DMS79 treated with DMSO at 0.1 percent for 48 hours (cell line): ENCODE measurements at places on chromosomes 13 and 19.

DNA sequence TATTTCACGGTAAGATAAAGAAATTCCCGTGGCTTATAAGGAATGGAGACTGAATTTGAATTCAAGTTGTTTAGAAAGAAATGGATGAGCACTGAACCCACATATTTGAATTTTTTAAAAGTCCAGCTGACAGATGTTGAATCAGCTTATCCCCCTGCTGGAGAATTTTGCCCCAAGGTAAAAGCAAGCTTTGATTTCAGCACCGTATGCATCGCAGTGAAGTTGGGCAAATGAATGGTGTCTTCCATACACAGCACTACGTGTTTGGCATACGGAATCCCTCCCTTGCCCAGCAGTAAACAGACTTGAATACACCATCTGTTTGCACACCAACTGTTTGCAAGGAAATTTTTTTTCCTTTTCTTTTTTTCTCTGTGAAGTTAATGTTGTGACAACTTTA, 77.5 kb upstream of the PEG3 start:
- DNase-seq = no peak

DNA sequence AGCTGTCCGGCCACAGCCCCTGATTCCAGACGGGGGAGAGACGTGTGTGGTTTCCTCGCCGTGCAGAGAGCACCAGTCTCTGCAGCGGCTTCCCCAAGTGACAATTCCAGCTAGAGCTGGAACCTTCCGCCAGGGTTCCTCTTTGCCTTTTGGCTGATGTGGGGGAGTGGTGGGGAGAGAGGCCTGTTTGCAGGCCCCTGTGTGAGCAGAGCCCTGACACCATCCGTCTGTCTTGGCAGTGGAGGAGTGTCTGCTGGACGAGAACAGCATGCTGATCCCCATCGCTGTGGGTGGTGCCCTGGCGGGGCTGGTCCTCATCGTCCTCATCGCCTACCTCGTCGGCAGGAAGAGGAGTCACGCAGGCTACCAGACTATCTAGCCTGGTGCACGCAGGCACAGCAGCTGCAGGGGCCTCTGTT, 25.0 kb downstream of the LAMP1 start:
- no peak for DNase-seq

GRCh38 chr19:38736413-38737280, 7.6 kb downstream of the CAPN12 start:
- DNase-seq = peak; percentile 20

DNA sequence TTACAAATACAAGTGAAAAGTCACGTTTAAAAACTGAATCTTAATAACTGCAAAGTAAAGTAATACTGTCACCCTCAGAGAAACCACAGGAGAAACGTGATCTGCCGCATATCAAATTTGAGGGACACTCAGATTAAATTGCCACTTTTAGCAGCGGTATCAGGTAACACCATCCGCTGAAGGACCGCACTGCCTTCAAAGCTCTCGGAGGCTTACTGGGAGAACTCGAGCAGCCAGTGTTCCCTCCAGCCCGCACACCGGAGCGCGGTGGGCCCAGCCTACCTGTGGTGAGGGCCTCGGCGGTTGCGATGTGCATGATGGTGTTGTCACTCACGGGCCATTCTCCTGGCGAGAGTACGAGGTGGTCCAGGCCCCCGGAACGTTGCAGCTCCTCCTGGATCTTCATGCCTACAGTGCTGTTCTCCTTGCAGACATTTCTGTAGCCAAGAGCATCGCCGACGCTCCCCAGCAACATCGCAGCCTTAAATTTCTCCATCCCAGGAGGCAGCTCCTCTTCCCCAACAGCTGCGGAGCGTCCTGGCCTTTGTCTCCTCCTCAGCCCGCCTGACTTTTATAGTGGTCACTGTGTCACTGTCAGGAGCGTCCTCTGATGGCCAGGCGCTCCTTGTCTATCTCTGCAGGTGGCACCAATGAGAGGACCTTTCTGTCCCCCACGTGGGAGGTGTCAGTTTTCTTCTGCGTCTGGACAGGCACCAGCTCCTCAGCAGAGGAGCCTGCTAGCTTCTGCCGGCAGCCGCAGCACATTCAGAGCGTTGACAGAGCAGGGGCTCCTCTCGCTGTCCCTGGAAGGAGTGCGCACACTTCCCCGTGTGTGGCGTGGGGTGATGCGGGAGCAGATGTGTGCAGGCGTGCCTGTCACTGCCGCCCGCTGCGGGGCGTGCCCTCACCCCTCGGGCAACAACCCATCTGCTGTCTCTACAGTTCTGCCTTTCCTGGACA, at the start of gene ADPRHL1:
Gene ADPRHL1 (minus strand): TSS at position 547 of the 960 bp plus-strand sequence. CDS start 51 bp downstream, at position 496.
- peak; percentile 81 for DNase-seq

- no peak for DNase-seq
These were observed 10.9 kb upstream of the SHD start for GRCh38 chr19:4267901-4268815.

DNA sequence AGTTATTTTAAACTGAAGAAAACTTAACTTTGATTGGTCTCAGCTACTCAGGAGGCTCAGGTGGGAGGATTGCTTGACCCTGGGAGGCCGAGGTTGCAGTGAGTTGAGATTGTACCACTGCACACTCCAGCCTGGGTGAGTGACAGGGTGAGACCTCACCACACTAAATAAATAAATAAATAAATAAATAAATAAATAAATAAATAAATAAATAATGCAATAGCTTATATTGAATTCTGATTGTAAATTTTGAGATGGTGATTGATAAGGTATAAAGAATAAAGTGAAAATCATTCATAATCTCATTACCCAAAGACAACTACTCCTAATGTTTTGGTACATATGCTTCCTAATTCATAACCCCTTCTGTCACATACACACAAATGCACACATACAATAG, 58.1 kb downstream of the TUBA3C start:
- no peak for DNase-seq

DNA sequence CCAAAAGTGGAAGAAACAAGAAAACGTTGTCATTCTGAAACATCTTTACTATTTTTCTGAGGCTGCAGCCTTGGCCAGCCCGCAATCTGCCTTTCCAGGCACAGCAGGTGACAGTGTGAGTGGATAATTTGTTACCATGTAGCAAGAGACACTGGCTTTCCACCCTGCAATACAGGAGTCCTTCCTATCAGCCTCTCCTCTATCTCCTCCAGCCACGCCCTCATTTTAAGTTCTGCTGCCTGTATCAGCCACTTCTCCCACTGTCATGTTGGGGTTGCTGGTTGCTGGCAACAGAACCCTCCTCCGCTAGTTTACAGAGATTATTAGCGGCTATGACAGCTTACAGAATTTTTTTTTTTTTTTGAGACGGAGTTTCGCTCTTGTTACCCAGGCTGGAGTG, 7.7 kb upstream of the LGALS7 start:
- no peak for DNase-seq

DNA sequence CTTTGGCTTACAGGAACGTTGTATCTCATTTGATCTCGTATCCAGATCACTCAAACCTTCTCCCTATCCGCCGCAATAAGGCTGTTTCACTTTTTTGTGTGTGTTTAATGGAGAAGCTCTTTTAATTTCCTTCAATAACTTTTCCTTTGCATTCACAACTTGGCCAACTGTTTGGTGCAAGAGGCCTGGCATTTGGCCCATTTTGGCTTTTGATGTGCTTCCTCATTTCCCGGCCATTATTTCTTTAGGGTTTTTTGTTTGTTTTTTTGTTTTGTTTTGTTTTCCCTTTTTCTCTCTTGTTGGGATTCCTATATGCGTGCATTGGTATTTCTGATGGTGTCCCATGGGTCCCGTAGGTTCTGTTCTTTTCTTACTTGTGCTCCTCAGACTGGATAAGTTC, 6.1 kb upstream of the UPF3A start:
- no peak for DNase-seq

- DNase-seq = no peak
These were observed 100.3 kb upstream of the DOCK9 start for GRCh38 chr13:99078017-99078771.

DNA sequence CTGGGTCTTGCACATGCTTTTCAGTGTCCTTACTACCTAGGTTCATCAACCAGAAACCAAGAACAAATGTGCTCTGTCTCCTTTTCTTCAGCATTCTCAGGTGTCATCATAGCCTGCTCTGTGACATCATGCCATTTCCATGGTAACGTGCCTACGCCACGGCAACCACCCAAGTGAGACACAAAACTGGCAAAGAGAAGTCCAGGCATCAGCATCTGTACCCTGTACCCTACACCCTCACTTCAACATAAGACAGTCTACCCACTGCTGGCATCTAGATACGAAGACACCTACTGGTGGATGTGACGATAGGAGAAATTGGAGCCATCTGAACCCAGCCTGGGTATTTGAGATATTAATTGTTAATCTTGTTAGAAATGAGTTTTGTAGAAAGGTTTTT, 13.3 kb downstream of the ZC3H4 start:
- no peak for DNase-seq

GRCh38 chr13:60439201-60439600, 42.2 kb downstream of the TDRD3 start:
- DNase-seq = no peak

GRCh38 chr13:49869519-49869918, 66.6 kb downstream of the SPRYD7 start:
- no peak for DNase-seq

- DNase-seq = no peak
These were observed 193.7 kb downstream of the RFC3 start for GRCh38 chr13:34011552-34012085.

DNA sequence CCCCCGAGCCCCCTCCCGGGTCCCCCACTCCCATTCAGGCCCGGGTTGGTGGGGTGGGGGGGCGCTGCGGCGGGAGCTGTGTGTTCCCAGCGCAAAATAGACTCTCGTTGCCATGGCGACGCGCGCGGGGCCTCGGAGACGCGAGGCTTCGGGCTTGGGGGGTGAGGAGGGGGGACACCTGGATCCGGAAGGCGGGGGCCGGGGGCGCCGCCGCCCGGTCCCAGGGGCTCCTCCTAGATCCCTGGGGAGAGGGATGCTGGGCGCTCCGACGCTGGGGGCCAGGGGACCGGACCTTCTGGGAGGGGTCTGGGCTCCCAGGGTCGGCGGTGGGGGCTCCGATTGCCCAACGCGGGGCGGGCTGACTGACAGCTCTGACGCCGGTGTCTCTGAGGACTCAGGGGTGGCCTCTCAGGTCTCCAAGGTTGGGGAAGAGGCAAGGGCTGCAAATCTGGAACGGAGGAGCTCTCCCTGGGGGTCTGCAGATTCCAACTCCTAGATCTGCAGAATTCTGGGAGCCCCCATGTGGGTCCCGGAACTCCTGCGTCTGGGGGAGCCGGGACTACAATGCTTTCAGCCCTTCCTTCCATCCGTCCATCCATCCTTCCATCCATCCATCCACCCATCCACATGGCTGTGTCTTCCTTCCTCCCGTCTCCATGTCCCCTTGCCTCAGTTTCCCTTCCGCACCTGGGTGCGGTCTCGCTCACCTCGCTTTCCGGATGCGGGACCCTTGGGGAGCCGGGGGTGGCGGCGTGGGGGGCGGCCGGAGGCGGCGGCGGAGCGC, 9.1 kb upstream of the SHISA7 start:
- DNase-seq = no peak
